Activated CD4-positive, alpha-beta T cell treated with anti-CD3 and anti-CD28 coated beads for 1 hour (primary cell): ENCODE measurements at places on chromosomes 11 and 22.
A peak's percentile ranks its signal among the peaks of the same experiment; 100 is the strongest.

DNA sequence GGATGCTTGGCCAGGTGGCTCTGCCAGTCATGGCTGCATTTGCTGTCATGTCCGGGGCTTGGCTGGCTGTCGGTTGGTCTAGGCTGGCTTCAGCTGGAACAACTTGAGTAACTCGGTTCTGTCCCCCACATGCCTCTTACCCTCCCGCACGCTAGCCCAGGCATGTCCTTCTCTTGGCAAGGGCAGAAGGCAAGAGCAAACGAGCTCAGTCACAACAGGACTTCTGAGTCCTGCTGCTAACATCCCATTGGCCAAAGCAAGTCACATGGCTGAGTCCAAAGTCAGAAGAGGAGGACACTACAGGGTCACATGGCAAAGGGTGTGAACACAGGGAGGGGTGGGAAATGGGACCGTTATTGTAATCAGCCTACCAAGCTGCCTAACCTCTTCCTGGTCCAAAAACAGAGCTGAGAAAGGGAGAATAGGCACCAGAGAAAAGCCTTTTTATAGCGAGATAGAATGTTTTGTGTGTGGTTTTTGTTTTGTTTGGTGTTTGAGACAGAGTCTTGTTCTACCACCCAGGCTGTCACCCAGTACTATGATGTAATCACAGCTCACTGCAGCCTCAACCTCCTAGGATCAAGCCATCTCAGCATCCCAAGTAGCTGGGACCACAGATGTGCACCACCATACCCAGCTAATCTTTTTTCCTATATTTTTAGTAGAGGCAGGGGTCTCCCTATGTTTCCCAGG lies 81.9 kb downstream of the MN1 start:
- DNase-seq, result no peak

- DNase-seq, result no peak
Observed at GRCh38 chr11:1197431-1197885, 25.4 kb upstream of the MUC5B start.

GRCh38 chr11:5092821-5093585 lies 23.6 kb downstream of the OR52E1 start:
- no peak for DNase-seq

DNA sequence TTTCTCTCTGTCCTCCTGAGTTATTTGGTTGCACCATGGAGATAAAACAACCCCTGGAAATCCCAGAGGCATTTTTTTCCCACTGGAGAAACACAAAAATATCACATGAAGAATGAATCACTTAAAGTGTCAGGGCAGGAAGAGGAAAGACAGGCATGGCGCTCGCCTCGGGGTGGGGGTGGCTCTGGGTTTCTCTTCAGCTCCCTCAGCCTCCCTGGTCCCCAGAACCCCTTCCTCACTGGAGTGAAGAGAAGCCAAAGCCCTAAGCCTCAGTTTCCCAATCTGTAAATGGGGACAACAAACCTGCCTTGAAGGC lies 938 bp downstream of the SHISAL1 start:
- DNase-seq, result no peak

DNA sequence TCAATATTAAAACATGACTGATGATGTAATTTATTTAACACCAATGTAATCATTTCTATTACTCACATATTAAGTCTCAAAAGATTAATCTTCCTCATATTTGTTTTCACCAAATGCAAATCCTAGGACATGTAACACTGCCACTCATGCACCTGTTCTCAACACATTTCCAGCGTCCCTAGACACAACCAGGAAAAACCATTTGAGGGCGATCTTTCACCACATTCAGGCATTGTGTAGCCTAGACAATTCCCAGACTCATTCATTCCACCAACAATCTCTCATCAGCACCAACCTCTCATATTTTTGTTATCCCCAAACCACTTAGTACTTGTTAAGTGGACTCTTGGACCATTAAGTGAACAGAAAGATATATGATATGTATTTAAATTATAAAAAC lies 66.1 kb downstream of the SLC36A4 start:
- no peak for DNase-seq

DNA sequence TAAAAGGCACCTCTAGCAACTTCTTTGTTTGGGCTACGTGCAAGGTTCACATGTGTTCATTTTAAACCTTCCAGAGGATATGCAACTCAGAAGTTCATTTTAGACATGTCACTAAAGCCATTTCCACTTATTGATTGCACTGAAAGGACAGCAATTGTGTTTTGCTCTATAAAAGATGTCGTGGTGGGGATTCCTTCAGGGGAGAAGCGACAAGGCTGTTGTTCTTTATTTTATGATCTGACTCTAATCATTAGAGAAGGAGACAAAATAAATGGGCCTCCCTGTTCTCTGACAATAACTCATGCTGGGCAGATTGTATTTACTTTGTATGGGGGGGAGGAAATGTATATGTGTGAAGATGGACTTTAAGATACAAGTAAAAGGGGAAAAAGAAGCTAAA lies 370.1 kb upstream of the ARHGAP42 start:
- DNase-seq, result no peak

DNA sequence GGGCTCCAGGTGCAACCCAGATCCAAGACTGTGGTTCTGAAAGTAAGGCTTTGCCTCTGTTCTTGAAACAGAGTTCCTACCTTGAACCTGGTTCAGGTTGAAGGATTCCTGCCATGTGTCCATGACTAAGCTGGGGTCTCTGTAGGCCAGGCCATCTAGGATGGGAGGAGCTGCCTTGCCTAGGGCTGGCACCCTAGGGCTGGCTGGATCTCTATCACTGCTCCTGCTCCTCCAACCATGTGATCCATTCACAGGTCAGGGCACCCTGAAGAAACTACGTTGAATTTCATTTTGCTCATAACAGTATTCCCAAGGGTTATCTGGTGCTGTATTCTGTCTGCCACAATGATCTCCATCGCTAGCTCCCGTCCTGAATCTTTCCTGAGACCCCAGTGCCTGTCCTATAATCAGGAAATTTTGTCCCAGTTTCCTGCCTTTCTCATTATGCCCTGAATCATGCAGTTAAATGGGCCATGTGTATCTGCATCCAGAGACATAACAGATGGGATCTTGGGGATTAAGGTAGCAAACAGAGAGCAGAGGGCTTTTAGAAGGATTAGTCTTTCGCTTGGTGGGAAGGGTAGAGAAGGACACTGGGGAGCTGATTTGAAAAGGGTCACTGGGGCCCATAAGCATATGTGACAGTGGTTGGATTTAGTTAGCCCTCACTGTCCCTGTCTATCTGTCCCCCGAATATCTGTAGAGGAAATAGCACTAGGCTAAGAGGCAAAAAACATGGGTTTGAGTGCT lies 98.2 kb upstream of the MTMR2 start:
- no peak for DNase-seq

DNA sequence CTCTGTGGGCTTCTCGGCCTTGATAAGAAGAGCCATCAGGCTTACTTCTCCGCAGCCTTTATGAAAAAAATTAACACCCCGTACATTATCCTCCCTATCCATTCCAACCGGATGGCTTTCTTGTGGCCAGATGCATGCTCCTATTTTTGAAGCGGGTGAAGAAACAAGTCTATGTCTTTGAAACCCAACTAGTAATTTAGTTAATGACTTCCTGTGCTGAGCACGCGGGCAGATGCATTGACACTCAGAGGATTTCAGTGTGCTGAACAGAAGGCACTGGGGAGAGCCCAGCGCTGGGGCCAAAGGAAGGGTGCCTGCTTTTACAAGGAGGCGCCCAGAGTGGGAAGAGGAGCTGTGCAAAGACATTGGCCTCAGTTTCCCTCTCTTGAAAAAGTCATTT lies 53.3 kb downstream of the ARHGAP8 start:
- DNase-seq, result no peak

- no peak for DNase-seq
Observed at GRCh38 chr11:61486011-61486620, 22.4 kb upstream of the LRRC10B start.

- DNase-seq, result no peak
Observed at GRCh38 chr11:4093519-4094347, 866 bp upstream of the RRM1 start.

- DNase-seq, result no peak
Observed at GRCh38 chr22:45218976-45219375, 21.7 kb downstream of the KIAA0930 start.

GRCh38 chr22:40668611-40669411 lies 10.5 kb upstream of the MCHR1 start:
- DNase-seq, result no peak

DNA sequence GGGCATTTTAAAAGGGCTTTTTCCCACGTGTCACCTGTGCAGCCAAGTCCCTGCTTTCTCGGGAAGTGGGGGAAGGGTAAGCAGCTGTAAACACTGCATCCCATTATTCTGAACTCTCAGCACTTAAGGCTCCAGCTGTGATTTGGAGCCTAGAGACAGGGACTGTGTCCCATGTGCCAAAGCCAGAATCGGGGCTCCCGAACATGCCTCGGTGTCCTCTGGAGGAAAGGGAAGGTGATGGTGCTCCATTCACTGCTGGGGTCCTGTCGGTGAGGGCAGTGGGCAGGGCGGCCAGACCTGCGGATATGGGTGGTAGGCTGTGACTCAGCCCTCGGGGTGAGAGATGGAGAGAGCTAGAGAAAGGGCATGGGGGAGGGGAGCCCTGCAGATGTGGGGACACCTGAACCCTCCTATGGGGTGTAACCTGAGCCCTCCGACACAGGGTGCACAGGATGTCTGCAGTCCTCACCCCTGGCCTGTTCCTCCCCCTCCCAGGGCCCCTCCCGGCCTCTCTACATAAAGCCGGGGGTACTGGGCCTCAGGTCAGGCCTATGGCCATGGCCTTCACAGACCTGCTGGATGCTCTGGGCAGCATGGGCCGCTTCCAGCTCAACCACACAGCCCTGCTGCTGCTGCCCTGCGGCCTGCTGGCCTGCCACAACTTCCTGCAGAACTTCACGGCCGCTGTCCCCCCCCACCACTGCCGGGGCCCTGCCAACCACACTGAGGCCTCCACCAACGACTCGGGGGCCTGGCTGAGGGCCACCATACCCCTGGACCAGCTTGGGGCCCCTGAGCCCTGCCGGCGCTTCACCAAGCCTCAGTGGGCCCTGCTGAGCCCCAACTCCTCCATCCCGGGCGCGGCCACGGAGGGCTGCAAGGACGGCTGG lies 31.8 kb downstream of the CAPN1 start:
- DNase-seq, result no peak

GRCh38 chr22:46213052-46213451 lies 37.0 kb downstream of the CDPF1 start:
- DNase-seq, result no peak

DNA sequence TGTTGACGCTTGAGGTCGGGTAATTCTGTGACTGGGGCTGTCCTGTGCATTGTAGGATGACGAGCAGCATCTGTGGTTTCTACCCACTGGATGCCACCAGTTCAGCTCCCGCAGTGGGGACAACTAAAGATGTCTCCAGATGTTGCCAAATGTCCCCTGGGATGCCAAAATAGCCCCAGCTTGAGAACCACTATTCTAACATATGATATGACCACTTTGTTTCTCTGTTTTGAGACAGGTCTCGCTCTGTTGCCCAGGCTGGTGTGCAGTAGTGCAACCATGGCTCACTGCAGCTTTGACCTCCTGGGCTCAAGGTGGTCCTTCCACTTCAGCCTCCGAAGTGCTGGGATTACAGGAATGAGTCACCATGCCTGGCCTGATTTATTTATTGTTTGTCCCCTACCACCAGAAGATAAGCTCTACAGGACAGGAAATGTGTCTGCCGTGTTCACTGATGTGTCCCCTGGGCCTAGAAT lies 4.4 kb upstream of the MEN1 start:
- no peak for DNase-seq

- DNase-seq, result peak; percentile 6
Observed at GRCh38 chr11:2774173-2775082, 74.6 kb upstream of the KCNQ1OT1 start.

GRCh38 chr11:7672276-7672959 lies 882 bp downstream of the CYB5R2 start:
- DNase-seq, result no peak

DNA sequence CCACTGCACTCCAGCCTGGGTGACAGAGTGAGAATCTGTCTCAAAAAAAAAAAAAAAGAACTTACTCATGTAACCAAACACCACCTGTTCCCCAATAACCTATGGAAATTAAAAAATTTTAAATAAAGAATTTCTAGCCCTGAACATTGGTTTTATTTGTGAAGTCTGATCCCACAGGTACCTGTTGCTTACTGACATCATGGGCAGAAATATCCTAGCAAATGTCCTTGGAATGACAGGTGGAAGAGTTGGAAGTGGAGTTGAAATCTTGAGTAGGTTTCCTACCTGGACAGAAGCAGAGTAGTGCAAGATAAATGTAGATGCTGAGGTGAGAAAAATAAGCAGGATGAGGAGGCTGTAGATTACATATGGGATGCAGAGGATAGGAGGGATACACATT lies 17.2 kb downstream of the CD3D start:
- DNase-seq, result no peak

- DNase-seq, result no peak
Observed at GRCh38 chr22:49198705-49199084, 629.0 kb downstream of the BRD1 start.

DNA sequence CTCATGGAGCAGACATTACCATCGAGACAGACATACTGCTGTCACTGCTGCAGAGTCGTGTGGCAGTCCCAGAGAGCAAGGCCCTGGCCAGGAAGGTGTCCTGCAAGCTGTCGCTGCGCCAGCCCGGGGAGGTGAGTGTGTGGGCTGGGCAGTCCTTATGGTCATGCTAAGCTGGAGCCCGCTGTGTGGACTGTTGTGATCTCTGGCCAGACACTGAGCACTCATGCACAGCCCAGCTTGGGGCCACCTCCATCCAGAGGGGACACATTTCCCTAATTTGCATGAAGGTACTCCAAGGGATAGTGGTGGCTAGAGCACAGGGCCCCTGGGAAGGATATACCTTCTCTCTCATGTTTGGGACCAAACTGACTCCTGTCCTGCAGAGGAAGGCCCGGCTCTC lies 9.6 kb downstream of the ANKK1 start:
- DNase-seq, result no peak

- DNase-seq, result no peak
Observed at GRCh38 chr22:39068033-39068785, 8.9 kb upstream of the APOBEC3G start.

DNA sequence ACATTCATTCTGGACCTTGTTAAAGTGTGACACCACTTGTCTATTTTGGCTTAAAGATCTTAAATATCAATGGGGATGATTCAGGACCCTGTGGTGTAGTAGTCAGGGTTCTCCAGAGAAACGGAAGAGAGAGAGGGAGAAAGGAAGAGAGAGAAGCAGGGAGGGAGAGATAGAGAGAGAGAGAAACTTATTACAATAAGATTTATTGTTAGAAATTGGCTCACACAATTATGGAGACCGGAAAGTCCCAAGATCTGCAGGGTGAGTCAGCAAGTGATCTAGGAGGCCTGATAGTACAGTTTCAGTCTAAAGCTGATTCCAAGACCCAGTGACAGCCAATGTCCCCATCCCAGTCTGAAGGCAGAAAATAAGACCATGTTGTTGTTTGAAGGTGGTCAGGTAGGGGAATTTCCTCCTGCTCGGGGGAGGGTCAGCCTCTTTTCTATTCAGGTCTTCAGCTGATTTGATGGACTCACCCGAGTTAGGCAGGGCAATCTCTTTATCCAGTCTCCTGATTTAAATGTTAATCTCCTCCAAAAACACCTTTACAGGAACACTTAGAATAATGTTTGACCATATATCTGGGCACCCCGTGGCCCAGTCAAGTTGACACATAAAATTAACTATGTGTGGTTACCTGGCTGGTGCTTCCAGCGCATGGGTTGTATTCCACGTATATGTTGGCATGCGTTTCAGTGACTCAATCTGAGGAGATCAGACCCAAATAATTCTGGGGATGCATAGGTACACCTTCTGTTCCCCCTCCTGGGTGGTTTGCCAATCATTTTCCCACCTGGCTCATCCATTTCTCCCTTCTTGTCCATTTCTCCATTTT lies 1350.5 kb downstream of the TBC1D22A start:
- no peak for DNase-seq

GRCh38 chr11:75356613-75357012 lies 5.2 kb upstream of the ARRB1 start:
- DNase-seq, result no peak
